ENCODE measurements at places on chromosomes 11 and 22.

DNA sequence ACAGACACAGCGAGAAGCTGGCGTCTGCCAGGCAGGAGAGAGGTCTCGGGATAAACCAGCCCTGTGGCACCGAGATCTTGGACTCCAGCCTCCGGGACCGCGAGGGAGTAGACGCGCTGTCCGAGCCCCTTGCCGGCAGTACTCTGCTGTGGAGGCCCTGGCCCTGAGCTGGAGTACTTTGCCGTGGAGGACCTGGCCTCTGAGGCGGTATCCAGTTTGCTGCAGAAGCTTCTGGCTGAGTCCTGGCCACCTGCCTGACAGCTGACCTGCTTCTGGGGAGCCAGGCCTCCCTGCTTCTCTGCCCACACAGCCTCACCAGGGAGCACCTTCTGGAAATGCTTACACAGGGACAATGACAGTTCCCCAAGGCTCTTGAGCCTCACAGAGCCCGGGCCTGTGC, 31.6 kb upstream of the CARS1 start:
- no peak for DNase-seq

GRCh38 chr11:86490582-86490981, 115.9 kb downstream of the CCDC81 start:
- no peak for DNase-seq

DNA sequence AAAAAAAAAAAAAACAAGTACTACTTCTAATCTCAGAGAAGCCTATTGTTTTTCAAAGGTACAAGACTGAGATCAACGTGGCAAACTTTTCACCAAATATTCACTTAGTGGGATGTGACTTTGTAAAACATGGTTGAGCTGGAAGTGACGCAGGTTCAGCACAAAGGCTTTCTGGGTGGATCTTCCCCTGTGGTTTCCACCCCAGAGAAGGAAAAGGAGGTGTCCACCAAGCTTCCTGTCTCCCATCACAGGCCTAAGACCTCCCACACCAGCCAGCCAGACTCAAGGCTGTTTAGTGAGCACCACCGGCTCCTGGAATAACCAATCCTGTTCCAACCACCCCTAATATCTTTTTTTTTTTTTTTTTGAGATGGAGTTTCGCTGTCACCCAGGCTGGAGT, 5.7 kb downstream of the TMEM184B start:
- DNase-seq: no peak

GRCh38 chr11:104078995-104079394, 42.6 kb downstream of the DDI1 start:
- no peak for DNase-seq

DNA sequence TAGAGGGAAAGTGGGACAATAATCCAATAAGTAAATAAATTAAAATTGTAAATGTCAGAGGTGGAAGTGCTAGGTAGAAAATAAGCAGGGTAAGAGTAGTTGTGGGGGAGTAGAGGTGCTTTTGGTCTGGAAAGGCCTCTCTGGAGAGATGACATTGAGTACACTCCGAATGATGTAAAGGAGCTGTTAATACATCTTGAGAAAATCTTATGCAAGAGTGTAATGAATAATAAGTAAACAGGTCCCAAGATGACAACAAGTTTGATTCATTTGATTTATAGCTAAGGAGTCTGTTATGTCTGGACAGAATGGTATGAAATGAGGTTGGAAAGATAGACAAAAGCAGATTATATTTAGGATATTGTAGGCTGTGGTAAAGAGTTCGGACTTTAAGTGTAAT, 87.5 kb downstream of the TMEM135 start:
- DNase-seq: no peak

DNA sequence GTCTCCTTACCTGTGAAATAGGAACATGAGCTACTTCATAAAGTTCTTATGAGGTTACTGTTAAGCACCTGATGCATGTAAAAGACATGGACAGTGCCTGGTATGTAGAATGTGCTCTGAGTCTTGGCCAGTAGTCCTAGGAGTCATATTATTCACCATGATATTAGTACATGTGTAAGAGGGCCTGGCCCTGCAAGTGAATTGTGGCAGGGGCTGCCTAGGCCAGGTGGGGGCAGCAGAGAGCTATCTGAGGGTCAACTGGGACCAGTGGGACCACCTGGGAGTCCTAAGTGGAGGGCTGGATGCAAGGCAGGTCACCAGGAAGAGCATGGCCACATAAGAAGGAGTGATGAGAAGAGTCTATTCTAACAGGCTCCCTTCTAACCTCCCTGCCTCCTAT, 529.5 kb downstream of the SOX6 start:
- no peak for DNase-seq

GRCh38 chr22:32546496-32546895, 71.9 kb downstream of the FBXO7 start:
- no peak for DNase-seq

- no peak for DNase-seq
These were observed 366.2 kb upstream of the CCDC179 start for GRCh38 chr11:23226331-23227077.

DNA sequence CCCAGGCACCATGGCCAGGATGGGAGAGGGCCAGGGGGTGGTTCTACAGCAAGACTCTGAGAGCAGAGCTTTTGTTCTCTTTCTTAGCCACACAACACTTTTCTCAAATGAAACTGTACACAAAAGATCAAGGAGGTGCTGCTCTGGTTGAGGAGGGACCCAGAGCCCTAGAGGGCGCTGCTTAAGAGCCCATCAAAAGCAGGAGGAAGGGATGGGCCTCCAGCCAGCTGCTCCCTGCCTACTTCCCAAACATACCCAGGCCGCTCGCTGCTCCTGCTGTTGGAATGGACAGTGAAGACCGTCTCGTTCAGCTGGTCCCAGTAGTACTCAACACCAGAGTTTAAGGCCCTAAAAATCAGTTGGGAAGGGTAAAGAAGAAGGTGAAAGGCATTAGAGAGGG, 18.4 kb upstream of the CHRM4 start:
- no peak for DNase-seq

- no peak for DNase-seq
These were observed 2.1 kb downstream of the EHD1 start for GRCh38 chr11:64876229-64876750.

DNA sequence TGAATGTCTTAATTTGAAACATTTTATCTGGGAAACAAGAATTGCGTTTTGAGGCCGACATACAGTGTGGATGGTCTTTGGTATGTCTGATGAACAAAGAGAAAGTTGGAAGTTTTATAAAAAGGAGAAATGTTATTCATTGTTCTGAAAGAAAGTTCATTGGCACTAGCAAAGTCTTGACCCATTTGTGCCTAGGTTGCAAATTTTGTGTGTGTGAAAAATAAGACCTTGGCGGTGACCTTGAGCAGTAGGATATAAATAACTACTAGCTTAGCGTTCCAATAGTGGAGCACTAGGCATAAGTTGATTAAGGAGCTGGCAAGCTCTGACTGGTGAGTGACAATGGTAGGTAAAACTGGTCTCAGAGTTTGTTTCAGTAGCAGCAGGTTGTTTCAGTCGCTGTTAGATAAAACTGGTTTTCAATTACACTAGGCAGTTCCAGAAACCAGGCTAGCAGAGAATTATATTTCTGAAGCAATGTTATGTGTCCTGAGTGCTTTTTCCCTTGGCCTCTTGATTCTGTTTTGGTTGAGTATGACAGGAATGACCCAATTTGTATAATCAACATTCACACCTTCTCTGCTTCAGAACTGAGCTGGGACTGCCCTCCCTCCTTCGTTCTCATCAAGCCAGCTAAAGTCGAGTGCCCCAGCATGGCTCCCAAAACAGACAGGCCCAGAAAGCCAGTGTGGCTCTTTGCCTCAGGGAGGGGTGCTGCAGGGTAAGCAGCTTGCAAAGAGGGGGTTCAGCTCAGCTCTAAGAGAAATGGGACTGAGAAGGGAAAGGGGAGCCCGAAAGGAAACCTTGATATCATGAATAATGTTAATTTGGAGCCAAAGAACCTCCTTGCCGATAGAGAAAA, 85.7 kb downstream of the NTM start:
- DNase-seq: no peak

GRCh38 chr11:119937412-119937811, 200.5 kb downstream of the TRIM29 start:
- DNase-seq: no peak

GRCh38 chr11:5367448-5368074, 16.1 kb upstream of the OR51M1 start:
- peak; percentile 40 for DNase-seq

DNA sequence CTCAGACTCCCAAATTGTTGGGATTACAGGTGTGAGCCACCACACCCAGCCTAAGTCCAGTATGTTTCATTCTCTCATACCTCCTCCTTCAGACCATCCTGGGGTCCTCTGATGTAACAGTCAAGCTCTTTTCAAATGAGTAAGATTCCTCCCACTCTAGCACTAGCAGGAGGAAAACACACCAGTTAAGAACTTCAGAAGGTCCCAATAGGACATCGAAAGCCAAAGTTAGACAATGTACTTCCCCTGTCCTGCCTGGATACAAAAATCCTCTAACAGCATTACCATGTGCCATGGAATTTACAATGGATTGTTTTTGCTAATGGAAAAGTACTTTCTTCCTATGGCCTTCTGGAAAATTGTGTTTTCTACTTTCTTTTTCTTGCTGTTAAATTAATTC, 67.1 kb downstream of the CCDC34 start:
- DNase-seq: no peak

DNA sequence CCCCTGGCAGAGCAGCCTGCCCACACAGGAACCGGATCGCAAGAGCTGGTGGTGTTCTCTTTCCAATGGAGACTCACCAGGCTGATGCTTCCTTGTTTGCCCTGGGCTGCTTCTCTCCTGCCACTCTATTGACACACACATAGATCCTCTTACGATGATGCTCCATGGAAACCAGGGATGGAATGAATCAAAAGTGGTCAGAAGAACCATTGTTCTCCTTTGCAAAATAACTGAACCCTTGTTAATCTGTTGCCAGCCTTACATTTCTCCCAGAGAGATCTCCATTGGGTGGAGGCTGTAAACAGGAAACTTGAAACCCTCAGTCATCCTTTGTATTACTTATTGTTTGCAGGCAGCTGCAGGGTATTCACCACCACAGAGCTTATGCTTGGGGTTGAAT, 24.6 kb upstream of the LDLRAD3 start:
- no peak for DNase-seq

DNA sequence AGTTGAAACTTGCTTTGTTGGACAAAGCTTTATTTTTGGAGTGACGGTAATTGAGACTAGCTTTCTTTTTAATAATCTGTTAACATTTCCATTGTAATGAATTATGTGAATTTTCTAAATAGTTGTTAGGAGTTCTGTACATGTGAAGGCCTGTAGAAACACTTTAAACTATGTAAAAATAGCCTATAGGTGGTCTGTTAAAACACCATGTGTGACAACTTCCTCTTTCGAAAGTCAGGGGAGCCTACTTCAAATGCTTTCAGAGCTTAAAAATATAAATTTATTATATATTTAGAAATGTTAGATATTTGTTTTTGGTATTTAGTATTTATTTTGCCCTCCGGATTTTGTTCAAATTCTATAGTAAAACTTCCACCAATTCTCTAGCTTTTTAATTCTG, 28.7 kb downstream of the DDIAS start:
- no peak for DNase-seq

- no peak for DNase-seq
These were observed 12.3 kb downstream of the TOLLIP start for GRCh38 chr11:1297011-1297575.

DNA sequence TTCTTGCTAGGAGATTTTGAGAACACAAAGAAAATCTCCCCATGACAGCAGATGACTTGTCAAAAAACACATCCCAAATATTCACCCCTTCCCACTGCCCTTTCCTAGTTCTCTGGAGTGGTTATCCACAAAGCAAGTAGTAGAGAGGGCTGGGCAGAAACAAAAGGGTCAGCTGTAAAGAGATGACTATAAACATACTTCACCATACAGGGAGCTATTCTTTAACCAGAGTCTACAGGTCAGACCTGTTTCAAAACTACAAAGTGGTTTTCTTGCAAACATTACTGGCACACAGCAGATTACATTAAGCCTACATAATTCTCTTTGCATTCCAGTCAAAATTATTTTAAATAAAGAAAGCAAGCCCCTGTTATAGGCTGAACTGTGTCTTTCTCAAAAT, 47.7 kb upstream of the NFRKB start:
- DNase-seq: no peak

DNA sequence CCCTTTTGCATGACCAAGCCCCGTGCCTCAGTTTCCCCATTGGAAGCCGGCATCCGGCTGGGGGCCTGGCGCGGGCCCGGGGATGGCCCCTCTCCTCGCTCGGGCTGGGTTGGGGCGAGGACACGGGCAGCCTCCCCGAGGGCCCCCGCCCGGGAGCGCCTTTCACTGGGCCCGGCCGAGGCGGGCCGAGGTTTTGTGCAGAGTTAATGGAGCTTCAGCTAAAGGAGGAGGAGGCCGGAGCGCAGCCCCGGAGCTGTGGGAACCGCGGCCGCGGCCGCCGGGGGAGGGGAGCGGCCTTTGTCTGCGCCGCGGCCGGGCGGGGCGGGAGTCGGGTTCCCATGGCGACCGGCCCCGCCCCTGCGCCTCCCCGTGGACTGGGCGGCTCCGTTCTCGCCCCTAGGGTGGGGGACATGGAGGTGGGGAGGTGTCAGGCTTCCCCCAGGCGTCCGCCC, 1.4 kb upstream of the MAPK11 start:
- DNase-seq: no peak

GRCh38 chr22:49658902-49659280, 168.8 kb downstream of the BRD1 start:
- no peak for DNase-seq
